ENCODE measurements at places on chromosomes 1 and 21.

GRCh38 chr1:39898648-39899603, 2.8 kb downstream of the MYCL start:
- peak; percentile 57 for DNase-seq

GRCh38 chr1:118588566-118588965, 399.6 kb downstream of the TBX15 start:
- no peak for DNase-seq

DNA sequence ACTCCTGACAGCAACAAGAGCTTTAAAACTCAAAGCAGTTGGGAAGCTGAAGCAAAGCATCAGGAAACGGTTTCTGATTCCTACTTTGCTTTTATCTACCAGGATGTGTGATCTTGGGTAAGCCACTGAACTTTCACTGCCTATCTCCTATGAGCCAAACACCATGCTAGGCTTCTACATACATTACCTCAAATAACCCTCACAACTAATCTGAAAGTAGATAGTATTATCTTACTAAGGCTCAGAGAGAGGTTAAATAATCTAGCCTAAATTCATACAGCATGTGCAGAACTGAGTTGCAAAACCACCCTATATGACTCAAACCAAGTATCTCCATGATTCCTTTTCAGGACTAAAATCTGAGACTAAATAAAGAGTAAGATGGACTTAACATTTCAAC, 83.8 kb downstream of the EVI5 start:
- no peak for DNase-seq

GRCh38 chr1:231603598-231604275, 22.9 kb upstream of the DISC1 start:
- DNase-seq, result peak; percentile 56

GRCh38 chr21:31945546-31945945, 72.7 kb downstream of the HUNK start:
- DNase-seq, result no peak

- no peak for DNase-seq
These were observed 49.6 kb downstream of the TNFRSF8 start for GRCh38 chr1:12112711-12113161.

DNA sequence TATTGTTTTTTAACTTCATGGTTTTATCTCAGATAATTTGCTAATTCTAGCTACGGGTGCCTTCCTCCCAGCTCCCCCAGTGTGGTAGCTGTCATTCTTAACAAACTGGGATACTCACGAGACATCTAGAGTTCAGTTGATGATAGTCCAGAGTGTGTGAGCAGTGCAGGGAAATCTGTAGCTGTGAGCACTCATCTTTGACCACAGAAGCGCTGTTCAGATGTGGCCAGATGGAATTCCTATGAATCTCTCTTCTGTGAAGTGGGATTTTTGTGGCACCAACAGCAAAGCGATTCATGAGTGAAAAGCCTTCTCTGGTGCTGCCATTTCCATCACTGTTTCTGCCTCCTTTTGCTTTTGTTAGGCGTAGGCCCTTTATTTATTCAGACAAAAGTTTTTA, 125.1 kb downstream of the NFIA start:
- DNase-seq, result no peak

DNA sequence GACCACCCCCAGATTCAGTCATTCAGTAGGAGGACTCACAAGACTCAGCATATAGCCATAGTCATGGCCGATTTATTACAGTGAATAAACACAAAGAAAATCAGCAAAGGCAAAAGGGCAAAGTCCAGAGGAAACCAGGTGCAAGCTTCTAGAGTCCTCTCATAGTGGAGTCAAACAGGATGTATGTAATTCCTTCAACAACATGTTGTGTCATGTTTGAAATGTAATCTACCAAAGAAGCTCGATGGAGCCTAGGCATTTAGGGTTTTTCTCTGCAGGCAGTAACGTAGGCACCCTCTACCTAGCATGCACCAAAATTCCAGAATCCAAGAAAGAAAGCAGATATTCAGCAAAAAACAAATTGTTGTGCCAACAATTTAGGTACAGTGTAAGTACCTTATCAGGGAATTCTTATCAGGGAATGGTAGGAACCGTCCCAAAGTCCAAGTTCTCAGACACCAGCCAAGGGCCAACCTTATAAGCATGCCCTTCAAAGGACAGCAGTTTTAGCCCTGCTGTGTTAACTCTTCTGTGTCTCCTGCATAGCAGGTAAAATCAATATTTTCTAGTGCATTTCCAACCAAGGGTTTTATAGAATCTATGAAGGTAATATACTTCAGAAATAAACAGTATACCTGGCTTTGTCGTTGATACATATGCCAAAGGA, 16.1 kb upstream of the SLAMF6 start:
- DNase-seq, result no peak

- no peak for DNase-seq
These were observed 29.3 kb upstream of the RD3 start for GRCh38 chr1:211521102-211521815.

GRCh38 chr1:3629561-3630160, 4.8 kb downstream of the TPRG1L start:
- DNase-seq, result no peak

GRCh38 chr1:201142011-201142848, 12.0 kb downstream of the TMEM9 start:
- DNase-seq, result no peak

DNA sequence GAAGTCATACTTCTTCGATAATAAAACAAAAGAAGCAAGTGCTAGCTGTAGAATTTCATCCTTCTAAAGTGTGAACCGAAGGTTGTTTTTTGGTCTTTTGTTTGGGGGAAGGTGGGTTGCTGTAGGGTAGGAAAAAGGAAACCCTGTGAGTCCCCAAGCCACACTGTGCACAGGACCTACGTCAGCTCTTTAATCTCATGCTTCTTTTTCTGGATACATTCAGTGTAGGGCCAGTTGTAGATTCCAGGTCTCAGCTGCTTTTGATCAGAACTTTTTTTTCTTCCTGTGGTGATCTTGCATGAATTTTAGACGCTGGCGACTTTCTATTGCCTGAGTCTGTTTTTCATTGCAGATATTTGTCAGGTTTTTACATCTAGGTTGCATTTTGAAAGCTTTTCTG, 40.2 kb downstream of the BCL9 start:
- DNase-seq, result no peak

DNA sequence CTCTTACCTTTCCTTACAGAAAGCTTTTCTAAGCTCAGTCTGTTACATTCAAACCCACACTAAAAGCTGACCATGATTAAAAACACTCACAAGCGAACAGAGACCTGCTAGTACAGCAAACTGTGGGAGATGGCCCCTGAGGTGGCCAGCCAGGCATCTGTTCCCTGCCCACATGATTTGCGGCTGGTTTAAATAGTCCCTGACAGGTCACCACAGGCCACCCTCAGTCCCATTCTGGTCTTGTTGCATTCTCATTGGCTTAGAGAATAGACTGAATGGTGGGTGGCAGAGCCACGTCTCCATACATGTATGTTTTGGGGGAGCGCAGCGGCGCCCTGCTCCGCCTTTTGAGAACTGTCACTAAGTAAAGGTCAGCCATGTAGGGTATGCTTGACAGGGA, 2.3 kb upstream of the ACTA1 start:
- no peak for DNase-seq

- no peak for DNase-seq
These were observed 291.9 kb downstream of the KCNH1 start for GRCh38 chr1:210841926-210842625.

- no peak for DNase-seq
These were observed 10.8 kb downstream of the RPS6KA1 start for GRCh38 chr1:26540351-26540750.

DNA sequence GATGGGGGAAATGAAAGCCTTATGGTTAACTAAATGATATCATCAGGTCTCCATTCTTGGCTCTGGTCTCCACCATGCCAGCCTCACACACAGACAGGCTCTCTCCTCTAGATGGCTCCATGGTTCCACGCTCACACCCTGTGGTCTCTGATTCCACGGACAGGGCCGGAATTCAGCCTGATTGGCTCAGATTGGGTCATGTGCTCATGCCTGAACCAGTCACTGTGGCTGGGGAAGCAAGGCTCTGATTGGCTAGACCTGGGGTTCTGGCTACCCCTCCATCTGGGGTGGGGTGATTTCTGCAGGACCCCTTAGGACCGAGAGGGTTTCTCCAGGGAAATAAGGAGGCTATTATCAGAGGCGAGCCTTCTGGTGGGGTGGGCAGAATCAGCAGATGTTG, 277.0 kb downstream of the PTPRU start:
- peak; percentile 34 for DNase-seq

DNA sequence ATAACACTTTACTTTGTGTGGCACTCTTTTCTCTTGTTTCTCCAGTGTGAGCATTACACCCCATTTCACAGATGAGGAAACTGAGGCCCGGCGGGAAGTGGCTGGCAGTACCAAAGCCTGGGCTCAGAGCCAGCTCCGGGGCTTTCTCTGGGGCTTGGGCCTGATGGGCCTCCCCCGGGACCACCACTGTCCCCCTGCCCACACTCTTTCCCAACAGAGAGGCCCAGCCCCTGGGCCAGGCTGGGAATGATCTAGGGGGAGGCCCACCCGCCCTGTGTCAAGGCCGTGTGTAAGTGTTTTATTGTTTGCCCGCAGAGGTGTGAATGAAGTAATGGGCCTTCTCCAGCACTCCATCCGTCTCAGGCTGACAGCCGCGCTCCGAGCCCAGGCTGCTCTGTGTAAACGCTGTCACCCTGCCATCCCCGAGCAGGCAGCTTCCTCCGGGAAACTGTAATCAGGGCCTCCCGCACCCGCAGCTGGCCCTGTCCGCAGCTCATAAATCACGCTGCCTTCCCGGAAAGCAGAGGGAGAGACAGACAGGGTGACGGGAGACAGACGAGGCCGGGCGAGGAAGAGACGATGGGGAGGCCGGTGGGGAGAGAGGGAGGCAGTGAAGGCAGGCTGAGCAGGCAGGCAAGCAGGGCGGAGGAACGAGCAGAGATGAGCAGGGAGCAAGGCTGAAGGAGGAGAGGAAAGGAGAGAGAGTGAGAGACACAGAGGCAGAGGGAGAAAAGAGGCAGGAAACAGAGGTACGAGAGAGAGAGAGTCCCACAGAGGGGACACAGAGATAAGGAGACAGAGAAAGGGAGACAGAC, 109.7 kb upstream of the ZBTB40 start:
- no peak for DNase-seq

GRCh38 chr21:41653243-41653953, 113.5 kb downstream of the RIPK4 start:
- no peak for DNase-seq

- peak; percentile 22 for DNase-seq
These were observed 1.1 kb downstream of the ERO1B start for GRCh38 chr1:236280438-236281197.

- no peak for DNase-seq
These were observed 16.5 kb downstream of the TBX19 start for GRCh38 chr1:168297019-168297730.

GRCh38 chr1:33470495-33471012, 1.9 kb upstream of the ZSCAN20 start:
- peak; percentile 78 for DNase-seq

DNA sequence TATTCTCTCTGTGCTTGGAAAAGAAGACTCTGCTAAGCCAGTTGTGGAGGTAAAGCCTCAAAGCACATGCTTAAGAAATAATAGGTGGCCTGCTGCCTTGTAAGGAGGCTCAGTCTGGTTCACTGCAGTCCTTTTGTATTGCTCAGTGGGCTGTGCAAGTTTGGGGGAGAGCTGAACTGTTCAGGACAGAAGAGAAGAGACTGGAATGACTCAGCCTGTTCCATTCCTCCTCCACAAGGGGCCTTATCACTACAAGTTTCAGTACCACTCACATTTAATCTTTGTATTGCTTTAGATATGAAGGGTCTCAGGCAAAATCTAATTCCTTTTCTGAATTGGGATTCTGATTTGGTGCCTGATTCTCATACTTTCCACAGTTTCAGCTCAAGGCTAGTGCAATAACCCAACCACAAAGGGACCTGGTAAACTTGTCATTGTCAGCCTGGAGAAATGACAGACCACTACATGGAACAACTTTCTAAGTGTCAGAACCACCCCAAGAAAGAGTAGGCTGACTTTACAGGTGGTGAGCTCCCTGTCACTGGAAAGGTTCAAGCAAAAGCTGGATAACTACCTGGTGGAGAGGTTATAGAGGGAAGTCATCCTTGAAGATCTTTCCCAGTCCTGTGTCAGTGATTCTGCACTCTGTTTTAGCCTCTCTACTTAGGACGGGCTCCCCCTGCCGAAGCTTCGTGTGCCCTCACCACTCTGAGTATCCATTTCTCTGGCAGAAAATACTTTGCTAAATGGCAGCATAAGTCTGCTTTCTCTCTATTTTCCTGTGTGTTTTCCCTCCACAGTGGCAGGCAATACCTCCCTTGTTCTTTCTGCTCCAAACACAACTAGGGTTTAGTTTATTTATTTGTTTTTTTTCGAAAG, 162.9 kb upstream of the GJB5 start:
- no peak for DNase-seq

DNA sequence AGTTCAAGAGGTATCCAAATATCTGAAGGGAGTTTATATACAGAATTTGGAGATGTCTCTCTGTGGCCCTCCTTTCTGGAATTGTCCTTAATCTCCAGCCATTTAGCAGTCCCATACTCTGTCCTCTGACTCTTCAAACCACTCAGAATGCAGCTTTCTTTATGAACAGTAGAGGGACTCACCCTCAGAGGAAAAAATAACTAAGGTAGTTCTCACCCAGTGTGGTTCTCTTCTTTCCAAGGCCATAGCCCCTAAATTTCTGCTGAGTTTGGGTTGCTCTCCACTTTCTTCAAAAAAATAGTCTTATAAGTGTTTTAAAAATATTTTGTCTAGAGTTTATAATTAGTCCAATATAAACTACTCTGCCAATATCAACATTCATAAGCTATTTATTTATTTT, 369.7 kb downstream of the MATN1 start:
- no peak for DNase-seq

All from head of caudate nucleus (tissue), 42 donors.